ENCODE measurements at places on chromosomes 5 and 9.
A peak's percentile ranks its signal among the peaks of the same experiment; 100 is the strongest.

GRCh38 chr9:37801959-37802711 lies 1.5 kb downstream of the DCAF10 start:
- DNase-seq, result no peak

DNA sequence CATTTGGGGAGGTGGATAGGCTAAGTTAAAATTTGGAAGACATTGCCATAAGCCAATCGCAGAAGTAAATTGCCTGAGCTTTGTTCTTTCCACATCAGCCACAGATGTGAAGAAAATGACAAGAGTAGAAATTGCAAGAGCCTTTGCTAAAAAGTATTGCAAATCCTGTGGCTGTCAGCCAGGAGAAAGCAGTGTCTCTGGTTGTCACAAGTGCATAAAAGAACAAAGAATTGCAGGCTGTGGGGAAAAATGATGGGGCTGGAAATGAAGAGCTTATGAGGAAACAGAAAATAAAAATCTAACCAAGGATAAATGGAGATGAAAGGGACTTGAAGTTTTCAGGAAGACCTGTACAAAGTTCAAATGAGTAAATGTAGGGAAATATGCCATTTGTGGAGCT lies 344.8 kb downstream of the CSNK1G3 start:
- no peak for DNase-seq

- no peak for DNase-seq
These were observed 18.7 kb downstream of the HK3 start for GRCh38 chr5:176880366-176881020.

- no peak for DNase-seq
These were observed 24.0 kb downstream of the FOXD1 start for GRCh38 chr5:73424556-73424977.

DNA sequence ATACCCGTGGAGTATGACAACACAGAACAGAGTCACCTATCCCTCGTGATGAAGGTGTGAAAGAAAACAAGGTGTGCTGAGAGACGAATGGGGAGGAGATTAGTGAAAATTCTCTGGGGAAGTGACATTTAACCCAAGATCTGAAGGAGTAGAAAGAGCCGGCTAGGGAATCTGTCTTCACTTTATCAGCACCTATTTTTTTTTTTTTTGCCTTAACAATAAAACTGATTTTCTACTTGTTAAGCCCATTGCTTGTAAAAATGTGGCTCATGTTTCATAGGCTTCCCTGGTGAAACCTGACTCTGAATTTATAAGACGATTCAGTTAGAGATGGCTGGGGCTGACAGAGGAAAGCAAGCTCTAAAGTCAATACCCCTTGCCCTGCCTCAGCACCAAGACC lies 322.6 kb upstream of the MSX2 start:
- DNase-seq, result no peak

DNA sequence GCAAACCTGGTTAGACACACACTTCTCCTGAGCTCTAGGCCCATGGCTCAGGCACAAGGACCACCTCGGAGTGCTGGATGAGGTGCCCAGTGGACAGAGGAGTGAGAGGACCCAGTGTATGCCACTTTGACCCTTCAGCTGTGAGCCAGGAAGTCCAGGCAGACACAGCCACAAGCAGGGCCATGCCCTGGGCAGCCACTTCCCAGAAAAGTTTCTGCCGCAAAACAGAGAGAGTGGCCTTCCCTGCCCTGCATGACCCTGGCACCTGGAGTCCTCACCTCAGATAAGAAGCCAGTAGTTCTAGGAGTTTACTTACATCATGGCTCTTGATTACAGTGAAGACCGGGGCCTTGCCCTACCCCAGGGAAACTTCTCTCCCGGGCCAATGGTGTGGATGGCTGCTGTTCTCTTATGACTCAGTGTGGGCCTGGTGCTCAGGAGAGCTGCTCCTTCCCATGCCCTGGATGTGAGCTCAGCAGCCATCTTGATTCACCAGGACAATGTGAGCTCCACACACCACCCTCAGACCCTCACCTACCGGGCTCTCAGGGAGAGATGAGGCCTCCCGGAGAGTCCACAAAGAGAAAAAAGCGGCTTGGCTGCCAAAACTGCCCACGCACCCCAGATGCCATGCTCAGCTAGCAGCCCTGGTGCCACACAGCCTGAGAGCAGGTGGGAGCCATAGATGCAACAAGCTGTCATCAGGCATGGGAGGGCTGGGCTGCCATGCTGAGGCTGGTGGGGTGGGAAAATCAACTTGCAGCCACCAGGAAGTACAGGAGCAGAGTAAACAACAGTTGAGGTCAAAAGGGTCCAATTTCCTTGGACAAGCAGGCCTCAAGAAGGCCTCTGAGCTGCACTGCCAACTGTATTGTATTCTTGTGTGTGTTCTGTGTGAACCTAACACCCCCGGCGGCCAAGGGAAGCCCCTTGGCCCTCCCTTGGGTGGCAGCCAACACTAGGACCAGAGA lies 11.7 kb upstream of the IRF1 start:
- no peak for DNase-seq

DNA sequence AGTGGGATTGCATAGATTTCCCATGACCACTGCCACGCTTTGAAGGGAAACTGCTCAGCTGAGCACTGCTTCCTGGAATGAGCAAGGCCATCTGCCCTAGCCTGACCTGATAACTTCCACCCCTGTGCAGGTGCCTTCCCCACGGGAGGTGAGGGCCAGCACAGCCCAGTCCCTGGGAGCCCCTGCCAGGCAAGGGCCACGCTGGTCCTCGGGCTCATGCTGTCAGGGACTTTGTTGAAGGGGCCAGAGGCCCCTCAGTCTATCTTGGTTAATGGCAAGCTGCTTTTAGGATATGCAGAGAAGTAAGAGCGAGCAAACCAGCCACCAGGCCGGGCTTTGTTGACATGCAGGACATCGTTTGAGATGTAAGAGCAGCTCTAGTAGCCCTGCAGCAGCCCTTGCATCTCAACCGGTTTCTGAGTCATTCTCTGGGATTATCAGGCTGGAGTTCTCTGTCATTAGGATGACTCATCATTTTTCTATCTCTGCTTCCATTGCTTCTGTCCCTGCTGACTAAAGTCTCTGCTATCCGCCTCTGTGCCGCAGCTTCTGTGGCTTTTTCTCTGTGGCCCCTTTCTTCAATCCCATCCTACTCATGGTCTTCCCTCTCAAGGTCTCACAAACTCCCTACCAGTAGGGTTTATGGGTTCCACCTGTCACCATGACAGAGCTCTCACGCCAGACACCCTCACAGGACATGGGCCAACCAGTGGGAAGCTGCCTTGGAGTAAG lies 30.6 kb upstream of the IQGAP2 start:
- no peak for DNase-seq

GRCh38 chr9:82805027-82805426 lies 257.9 kb downstream of the RASEF start:
- no peak for DNase-seq

DNA sequence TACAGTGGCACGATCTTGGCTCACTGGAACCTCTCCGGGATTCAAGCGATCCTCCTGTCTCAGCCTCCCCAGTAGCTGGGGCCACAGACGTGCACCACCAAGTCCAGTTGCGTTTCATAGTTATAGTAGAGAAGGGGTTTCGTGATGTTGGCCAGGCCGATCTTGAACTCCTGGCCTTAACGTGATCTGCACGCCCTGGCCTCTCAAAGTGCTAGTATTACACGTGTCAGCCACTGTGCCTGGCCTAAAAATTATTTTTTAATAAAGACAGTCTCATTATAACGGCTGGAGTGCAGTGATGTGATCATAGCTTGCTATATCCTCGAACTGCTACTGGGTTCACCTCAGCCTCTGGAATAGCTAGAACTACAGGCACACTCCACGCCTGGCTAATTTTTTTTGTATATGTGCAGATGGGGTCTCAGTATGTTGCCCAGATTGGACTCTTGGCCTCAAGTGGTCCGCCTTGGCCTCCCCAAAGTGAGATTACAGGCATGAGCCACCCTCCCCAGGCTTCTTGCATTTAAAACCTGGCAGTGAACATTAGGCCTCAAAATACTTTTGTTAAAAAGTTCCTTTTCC lies 4.4 kb downstream of the NPM1 start:
- no peak for DNase-seq

DNA sequence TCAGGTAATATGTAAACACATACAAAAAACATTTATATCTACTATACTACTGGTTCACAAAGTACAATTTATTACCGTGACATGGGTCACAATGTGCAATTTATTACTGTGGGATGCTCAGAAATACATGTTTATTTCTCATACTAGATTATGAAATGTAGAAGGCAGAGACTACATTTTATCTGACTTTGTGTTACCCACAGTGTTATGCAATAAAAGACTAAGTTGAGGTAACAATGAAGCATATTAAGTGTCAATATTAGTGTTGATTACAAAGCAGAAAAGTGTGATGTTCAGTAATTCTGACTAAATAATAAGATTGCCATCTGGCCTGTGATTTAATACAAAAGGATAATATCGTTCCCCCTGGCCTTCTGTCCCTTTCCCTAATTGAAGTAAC lies 42.4 kb downstream of the CPLANE1 start:
- no peak for DNase-seq

DNA sequence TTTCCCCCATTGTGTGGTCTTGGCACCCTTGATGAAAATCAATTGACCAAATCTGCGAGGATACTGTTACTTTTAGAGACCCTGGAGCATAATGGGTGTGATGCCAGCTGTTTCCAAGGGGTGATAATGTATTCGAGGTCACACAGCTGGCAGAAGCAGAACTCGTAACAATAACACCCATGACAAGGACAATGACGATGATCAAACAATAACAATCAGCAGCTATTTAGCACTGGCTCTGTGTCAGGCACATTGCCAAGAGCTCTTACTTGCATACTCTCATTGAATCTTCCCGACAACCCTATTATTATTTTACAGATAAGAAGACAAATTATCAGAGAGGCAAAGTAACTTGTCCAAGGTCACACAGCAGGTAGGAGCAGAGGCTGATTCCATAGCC lies 223.7 kb upstream of the MSX2 start:
- DNase-seq, result no peak

DNA sequence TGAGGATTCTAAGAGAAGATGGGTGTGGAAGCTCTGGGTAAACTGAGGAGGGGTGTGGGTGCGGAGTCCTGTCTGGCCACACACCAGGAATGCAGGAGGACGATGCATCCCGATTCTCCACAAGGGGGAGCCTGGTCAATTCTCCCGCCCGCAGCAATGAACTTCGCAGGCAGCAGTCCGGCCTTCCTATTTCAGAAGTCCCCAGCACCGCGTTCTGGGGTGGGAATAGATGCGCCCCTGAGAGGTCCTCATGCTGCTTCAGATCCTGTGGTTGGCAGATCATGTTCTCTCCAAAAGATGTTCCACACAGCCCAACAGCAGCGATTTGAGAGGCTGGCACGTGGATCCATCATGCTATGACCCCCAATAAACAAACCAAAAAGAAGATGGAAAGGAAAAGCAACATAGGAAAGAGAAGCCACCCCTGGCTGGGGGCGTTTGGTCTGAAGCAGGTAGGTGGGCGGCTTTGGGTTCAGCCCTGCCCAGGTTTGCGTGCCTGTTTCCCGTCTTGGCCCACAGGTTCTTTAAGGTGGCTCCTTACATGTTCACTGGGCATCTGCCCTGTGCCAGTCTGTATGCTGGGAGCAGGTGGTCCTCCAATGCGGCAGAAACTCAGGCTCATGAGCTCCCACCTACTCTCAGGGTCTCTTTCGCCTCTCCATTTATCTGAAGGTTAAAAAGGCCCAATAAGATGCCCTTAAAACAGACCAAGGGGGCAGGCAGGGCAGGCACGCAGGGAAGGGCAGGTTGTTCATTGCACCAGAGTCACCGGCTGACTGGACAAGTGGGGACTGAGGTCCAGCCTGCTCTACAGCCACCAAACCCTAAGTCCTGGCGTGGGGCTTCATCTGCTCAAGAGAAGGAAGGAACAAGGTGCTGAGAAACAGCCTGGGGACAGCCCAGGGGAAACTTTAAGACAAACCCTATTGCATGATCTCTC lies 171.6 kb downstream of the PAX5 start:
- DNase-seq, result no peak

GRCh38 chr5:14144586-14145434 lies 1.7 kb downstream of the TRIO start:
- DNase-seq, result peak; percentile 25

DNA sequence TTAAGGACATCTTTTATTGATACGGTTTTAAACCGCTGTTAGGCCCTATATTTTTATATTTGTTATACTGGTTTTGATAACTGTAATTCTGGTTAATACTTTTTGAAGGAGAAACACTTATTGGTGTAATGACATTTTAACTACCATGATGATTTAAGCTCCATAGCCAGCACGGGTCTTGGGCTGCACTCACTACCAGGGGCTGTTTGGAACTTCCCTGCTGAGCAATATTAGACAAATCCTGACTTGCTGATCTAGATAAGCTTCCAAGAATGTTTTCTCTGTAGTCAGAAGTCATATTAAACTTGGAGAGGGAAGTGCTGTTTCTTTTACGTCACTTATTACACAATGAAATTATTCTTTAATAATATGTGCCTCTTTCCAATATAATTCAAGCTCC lies 540.0 kb upstream of the GRAMD2B start:
- DNase-seq, result no peak

DNA sequence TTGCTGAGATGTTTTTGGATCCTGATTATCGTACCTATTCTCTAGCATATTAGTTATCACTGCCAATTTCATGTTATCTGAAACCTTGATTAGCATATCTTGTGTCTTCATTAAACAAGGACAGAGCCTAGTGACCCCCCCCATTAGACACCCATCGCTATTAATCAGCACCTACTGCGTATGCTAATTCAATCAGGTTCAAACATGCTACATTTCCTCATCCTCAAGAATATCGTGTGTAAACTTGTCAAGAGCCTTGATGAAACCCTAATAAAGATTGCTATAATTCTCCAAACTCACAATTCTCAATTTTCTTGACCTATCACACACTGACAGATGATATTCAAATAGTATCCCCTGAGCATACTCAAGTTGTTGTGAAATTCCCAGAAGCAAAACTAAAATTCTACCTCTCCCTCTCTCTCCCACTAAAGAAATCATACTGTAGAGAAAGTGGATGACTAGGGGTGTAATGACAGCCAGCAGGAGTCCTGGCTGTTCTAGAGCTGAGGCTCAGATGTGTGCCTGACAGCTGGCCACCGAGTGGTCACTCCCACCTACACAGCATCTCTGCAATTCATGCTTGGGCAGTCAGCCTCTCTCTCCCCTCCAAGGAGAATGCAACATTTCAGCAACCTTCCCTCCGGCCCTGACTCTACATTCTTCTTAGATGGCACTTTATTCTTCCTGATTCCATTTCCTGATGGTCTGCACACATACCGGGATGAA lies 9.2 kb upstream of the ZNF354A start:
- no peak for DNase-seq

DNA sequence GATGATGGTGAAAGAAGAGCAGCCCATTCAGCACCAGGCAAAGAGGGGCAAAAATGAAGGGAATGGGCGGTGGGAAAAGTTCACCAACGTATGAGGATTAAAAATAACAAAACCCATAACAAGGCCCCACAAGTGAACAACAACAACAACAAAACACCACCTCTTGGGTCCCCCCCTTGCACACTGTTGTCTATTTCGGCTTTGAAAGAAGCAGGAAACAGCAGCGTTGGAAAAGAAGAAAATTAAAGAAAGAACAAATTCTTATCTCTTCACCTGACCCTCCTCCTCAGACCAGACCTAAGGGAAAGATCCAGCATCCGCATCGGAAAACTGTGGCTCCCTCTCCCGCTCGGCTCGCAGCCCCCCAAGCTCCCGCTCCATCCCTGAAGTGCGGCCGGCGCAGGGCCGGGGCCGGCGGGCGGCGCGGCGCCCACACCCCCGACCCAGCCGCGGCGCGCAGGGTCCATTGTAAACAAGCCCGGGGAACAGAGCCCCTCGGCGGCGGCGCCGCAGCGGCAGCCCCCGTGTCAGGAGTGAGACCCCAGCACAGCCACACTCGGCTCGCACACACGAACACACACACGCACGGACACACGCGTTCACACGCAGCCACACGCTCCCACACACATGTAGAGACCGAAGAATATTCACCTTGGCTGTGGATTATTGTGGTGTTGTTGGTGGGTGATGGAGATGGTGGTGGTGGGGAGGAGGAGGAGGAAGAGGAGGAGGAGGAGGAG lies 535 bp downstream of the RFX3 start:
- no peak for DNase-seq
